NCI-H1417 (cell line): ENCODE measurements at places on chromosomes 5 and 9.

DNA sequence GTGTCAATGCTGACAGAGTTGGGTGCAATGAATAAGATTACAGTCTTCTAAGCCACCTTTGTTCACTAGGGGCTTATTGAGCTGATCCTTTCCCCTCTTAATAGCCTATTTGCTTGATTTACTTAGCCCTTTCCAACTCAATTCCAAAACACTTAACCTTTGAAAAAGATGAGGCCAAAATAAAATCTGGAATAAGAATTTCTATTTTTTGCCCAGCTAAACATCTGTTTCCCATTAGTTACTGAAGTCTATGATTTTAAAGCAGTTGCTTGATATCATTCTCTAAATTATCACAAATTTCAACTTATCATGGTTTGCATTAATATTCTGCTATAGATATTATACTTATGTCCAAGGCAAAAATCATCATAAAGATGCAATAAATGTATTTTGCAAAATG, 1272.0 kb upstream of the ACO1 start:
- no peak for DNase-seq

GRCh38 chr5:108670591-108671289, 77.0 kb upstream of the FER start:
- no peak for DNase-seq

- DNase-seq, result no peak
Measured at GRCh38 chr5:113122053-113122452, 145.5 kb downstream of the DCP2 start.

- DNase-seq, result no peak
Measured at GRCh38 chr5:164951570-164951969, 1446.2 kb downstream of the MAT2B start.

- no peak for DNase-seq
Measured at GRCh38 chr9:129173296-129174101, 4.6 kb downstream of the IER5L start.

GRCh38 chr9:5688109-5688508, 59.2 kb downstream of the RIC1 start:
- DNase-seq, result no peak
